ENCODE measurements at places on chromosomes 6 and 20.

- no peak for DNase-seq
Observed at GRCh38 chr20:6081236-6081635, 27.4 kb upstream of the LRRN4 start.

DNA sequence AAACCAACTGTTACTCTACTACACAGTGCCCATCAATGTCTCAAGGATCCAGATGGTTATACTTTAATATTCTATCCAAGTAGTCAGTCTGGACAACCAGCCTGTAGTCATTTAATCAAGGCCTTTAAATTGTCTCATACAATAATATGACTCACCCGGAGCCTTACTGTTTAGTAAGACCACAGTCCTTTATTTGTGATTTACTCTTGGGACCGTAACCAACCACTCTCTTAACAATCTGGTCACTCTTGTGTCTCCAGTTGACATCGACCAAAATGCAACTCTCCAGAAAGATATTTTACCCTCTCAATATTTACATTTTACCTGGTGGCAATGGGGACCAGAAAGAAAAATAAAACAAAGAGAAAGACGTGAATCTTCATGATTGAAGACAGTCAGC lies 14.9 kb downstream of the DEFB114 start:
- no peak for DNase-seq

- DNase-seq = no peak
Observed at GRCh38 chr20:8424010-8424409, 291.9 kb downstream of the PLCB1 start.

- DNase-seq = no peak
Observed at GRCh38 chr6:166626177-166627032, 646 bp downstream of the RPS6KA2 start.

GRCh38 chr20:24503352-24503931 lies 34.0 kb downstream of the SYNDIG1 start:
- DNase-seq = no peak

- DNase-seq = no peak
Observed at GRCh38 chr6:167987396-167988153, 9.9 kb upstream of the KIF25 start.

DNA sequence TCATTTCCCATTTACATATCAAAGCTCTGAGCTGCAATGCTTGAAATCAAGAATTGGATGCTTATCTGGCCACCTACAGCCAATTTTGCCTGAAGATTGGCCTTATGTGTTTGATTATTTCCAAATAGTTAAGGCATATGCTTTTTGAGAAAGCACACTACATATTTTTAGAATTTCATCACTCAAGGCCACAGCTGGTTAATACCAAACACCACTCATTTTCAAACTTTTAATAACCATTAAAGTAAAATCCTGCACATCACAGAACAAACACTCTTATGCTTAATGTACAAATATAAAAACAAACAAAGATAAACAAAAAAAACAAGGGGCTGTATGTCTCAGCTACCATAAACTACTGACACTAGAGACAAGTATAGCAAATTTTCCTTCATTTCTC lies 96.9 kb upstream of the HMGCLL1 start:
- no peak for DNase-seq

DNA sequence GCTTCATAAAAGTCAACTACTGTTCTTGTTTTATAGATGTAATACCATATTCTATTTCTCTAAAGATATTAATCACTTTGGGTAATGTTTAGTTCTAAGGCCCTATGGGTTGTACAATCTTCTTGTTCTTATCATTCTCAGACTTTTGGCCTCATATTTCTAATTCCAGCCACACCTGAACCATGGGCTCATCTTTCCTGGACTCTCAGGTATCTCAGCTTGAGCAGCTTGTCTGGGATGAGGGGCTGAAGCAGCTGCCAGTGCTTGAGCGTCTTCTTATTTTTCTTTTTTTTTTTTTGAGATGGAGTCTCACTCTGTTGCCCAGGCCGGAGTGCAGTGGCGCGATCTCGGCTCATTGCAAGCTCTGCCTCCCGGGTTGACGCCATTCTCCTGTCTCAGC lies 150.2 kb downstream of the KIF6 start:
- DNase-seq = no peak

DNA sequence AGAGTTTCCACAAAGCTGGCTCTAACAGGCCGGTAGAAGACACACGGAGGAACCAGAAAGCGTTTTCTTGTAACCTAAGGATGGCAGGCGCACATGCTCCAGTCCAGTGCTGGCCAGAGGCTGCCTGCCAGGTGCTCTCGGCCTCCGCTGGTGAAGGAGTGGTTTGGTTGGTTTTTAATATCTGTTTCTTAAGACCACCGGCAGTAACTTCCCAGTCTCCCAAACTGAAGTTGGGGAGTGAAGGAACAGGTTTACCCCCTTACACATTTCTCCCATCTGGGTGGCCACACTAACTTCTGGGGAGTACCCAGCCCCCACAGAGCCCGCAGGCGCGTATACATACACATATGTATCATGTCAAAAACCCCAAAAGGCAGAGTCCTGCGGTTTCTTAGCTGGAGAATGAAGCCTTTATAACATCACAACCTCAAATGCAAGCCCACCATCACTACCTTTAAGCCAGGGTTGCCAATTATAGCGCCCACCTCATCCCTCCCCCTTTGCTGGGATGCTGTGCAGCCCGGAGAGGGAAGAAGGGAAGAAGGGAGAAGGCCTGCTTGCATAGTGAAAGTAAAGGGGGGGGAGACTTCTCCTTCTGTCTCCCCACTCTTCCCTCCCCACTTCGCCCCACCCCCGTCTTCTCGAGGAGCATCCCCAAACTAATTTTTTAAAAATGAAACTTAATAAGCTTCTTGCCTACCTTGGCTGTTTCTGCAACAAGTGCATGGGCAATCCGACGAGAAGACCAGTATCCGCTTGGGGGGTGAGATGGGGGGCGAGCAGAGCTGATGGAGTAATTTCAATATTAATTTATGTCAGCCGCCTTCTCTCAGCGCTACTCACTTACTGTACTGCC lies 1.0 kb downstream of the TRERF1 start:
- no peak for DNase-seq

GRCh38 chr6:91240878-91241603 lies 654.2 kb upstream of the MAP3K7 start:
- DNase-seq = no peak

DNA sequence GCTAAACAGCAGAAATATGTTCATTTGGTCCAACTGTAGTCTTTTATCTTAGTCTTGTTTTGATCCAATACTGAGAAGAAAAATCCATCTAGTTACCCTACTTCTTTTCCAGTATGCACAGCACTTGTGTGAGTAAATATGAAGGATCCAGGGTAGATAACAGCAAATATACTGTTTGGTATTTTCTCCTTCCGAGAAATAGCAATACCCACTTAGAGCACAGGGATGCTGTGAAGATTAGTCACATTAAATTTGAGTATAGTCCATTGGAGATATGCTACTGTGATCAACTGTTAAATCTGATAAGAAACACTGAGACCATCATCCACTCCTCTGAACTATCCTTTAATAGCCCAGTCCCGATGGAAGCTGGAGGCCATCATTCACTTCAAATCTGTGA lies 145.2 kb downstream of the PDE7B start:
- no peak for DNase-seq

DNA sequence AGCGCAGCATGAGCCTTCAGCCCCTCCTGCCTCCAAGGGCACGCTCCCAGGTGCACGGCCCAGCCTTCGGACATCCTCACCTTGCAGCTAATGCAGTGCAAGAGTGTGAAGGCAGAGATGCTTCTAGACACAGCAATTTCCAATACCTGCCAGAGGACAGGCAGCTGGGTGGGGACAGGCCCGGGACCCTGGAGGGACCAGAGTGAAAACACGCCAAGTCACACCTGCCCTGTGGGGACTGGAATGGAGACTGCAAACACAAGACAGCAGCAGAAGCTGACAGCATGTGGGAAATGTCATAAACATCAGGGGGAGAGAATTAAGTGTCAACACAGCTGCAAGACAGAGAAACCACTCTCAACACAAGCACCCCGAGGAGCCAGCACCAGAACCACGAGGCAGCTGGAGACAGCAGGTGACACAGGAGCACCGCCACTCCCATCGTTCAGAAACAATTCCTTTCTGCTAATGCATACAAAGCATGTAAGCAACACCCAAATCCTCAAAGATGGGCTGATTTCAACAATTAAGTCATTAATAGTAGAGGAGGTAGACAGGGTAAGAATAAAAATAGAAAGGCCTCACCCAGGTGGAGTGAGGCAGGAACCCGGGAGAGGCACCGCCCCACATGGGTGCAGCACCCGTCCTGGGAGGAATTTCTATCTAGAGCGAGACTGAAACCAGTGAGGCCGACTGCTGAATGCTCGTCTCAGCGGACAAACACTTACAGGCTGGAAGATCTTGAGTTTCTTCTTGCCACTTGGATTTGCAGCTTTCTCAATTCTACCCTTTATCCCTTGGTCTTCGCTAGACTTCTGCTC lies 17.1 kb downstream of the DIDO1 start:
- no peak for DNase-seq

GRCh38 chr6:25829375-25829774 lies 2.5 kb downstream of the SLC17A1 start:
- DNase-seq = no peak

GRCh38 chr6:9116026-9116425 lies 680.7 kb upstream of the SLC35B3 start:
- no peak for DNase-seq

DNA sequence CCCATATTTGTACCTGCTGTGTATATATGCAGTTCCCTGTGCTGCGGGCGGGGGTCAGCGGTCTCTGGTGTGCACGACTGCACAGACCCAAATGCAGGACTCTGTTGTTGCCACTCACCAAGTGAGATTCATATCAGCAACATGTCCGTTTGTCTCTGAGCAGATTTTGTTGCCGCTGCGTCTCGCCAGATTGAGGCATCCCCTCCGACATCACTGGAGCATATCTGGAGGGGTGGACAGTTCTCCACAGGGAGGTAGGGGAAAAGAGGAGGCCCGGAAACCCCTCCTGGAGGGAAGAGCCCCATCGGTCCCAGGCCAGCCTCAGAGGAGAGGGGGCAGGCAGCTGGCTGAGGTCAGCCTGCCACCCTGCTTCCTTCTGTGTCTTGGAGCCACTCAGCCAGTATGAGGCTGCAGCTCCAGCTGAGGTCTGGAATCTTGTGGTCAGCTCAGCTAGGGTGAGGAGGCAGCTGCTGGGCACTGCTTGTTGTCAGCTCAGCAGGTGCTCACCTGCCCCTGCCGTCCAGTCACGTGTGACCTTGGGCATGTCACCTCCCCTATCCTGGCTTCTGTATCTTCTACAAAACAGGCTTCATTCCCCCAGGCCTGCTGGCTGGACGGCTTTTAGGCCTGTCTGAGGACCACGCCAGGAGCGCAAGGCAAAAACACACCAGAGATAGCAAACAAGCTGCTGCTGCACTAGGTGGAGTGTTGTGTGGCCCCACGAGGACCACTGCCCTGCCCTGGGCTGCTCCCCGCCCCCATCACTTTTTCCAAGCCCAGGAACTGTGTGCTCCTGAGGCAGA lies 47.1 kb downstream of the HNF4A start:
- no peak for DNase-seq

- no peak for DNase-seq
Observed at GRCh38 chr20:37907677-37908401, 4.9 kb downstream of the VSTM2L start.

DNA sequence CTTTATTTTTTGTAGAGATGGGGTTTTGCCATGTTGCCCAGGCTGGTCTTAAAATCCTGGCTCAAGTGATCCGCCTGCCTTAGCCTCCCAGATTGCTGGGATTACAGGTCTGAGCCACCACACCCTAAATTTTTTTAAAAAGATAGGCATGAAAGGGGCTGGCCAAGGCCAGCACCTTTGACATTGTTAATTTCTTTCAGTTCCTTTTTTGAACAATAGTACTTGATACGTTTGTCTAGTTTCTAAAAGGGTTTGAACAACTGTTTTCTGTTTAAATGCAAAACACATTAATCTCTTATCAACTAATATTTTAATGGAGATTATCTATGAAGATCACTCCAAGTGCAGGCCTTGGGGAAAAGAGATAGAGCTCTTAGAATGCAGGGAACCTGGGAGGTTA lies 37.6 kb upstream of the PTPRK start:
- DNase-seq = no peak

- no peak for DNase-seq
Observed at GRCh38 chr6:3494391-3495100, 37.7 kb upstream of the SLC22A23 start.

- DNase-seq = no peak
Observed at GRCh38 chr6:37492236-37492972, 7.3 kb downstream of the CCDC167 start.

GRCh38 chr20:60453388-60454246 lies 495.4 kb downstream of the CDH26 start:
- no peak for DNase-seq

DNA sequence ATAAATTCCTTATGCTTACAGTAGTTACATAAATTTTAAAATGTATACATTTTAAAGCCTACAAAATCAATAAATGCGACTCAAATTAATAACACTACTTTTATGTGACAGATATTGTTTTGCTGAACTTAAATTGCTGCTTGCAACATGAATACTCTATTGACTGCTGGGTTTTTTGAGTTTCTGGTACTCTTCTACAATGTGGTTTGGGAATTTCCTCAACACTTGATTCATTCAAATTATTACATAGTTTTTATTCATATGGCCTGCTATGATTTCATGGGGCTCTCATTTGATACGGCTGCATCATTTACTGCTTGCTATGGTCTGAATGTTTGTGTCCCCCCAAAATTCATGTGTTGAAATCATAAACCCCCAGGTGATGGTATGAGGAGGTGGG lies 2.3 kb upstream of the TXLNB start:
- DNase-seq = no peak

DNA sequence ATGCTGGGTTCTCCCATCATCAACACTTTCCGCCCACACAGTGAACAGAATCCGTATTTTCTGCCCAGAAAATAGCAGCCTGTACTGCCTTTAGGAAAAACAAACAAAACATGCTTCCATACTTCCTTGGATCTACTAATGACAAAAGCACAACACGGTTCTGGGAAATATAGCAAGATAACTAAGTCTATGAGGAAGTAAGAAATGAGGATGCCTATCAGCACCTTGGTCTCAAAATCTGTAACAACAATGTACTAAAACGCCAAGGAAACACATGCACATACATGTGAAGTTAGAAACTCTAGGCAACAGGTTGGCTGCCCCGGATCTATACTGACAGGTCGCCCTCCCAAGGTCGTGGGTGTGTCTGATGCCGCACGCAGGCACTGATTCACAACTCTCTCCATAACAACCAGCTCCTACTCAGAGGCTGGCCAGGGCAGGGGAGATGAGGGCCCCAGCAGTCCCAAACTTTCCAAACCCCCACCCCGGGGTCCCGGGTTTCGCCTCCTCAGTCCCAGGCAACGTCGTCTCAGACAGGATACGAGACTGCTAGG lies 710 bp downstream of the BTBD9 start:
- DNase-seq = no peak

DNA sequence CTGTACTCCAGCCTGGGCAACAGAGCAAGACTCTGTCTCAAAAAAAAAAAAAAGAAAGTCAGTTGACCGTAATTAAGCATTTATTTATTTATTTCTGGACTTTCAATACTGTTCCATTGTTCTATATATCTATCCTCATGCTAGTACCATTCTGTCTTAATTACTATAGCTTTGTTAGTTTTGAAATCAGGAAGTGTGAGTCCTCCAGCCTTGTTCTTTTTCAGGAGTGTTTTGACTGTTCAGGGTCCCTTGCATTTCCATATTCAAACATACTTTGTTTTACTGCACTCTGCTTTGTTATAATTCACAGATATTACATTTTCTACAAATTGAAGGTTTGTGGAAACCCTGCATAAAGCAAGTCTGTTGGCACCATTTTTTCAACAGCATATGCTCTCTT lies 36.7 kb upstream of the ASXL1 start:
- no peak for DNase-seq

- DNase-seq = no peak
Observed at GRCh38 chr20:47464380-47465101, 37.1 kb upstream of the NCOA3 start.

All from C1 segment of cervical spinal cord (tissue), 14 donors.